ENCODE measurements at places on chromosomes 4 and X.
A peak's percentile ranks its signal among the peaks of the same experiment; 100 is the strongest.

- DNase-seq = peak; percentile 67
Observed at GRCh38 chr4:121146530-121146929, 17.6 kb downstream of the TNIP3 start.

GRCh38 chrX:41870719-41871151 is 52.6 kb downstream of the CASK start:
- DNase-seq = no peak

GRCh38 chr4:122882857-122883735 is 39.3 kb downstream of the NUDT6 start:
- DNase-seq = no peak

- DNase-seq = no peak
Observed at GRCh38 chr4:156799121-156799589, 172.4 kb downstream of the PDGFC start.

- DNase-seq = no peak
Observed at GRCh38 chr4:76881375-76881774, 16.6 kb downstream of the SOWAHB start.

- no peak for DNase-seq
Observed at GRCh38 chrX:49212861-49213260, 12.9 kb upstream of the SYP start.
